AG08395 (cell line): ENCODE measurements at places on chromosomes 2 and 18.
A peak's percentile ranks its signal among the peaks of the same experiment; 100 is the strongest.

DNA sequence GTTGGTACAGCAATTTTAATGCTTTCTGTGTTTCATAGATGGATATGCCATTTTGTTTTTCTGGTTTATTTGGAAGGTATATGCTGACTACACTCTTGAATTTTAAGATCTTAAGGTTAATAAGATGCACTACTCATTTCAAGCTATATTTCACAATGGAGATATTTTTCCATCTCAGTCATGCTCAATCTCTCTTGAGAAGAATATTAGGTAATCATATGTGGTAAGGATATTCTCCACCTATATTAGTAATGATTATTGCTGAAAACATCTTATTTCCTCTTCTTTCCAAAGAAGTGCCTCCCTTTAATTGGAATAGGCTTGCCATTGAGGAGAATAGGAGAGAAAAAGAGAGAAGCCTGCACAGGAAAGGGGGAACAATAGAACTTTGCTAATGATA lies 40.1 kb downstream of the EPB41L3 start:
- no peak for DNase-seq

DNA sequence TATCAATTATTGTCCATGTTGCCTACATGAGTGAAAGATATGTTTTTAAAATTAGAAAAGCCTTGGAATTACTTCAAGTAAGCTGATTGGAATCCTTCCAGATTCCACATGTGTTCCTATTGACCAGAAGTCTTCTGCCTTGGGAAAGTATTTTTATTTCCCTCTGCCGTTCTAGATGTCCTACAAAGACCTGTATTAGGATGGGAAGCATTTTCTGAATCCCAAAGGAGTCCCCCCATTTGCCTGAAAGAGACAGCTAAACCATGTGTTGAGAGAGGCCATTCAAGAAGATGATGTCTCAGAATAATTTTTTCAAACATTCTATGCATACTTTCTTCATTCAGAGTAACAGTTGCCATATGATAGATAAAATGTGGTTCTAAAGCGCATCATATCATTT lies 19.0 kb upstream of the MYO1B start:
- no peak for DNase-seq

- DNase-seq = no peak
These were observed 1921.9 kb upstream of the LRRTM1 start for GRCh38 chr2:82226441-82226840.

- no peak for DNase-seq
These were observed 27.3 kb downstream of the LPIN2 start for GRCh38 chr18:2985628-2986027.

DNA sequence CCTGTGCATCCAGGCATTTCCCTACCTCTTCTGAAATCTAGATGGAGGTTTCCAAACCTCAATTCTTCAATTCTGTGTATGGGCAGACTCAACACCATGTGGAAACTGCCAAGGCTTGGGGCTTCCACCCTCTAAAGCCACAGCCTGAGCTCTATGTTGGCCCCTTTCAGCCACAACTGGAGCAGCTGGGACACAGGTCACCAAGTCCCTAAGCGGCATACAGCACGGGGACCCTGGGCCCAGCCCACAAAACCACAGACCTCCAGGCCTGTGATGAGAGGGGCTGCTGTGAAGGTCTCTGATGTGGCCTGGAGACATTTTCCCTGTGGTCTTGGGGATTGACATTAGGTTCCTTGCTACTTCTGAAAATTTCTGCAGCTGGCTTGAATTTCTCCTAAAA lies 255.4 kb downstream of the TDRD15 start:
- DNase-seq = no peak

DNA sequence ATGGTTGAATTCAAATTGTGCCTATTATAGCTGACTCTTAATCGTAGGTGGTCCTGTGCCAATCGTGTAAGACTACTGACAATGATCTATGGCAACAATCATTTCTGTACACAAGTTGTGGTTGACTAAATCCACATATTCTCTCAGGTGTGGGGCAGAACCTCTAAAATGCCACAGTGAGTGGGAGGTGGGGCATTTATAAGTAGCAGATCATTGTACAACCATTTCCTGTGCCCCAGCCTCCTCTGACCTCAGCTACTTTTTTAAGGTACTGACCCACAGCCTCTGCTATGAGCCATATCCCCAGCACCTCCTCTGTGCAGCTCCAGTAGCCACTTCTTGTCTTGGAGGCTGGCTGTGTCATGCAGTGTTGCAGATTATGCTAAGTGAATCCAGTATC lies 48.6 kb upstream of the RAPH1 start:
- peak; percentile 56 for DNase-seq

GRCh38 chr2:25981596-25982272 lies 563 bp downstream of the KIF3C start:
- no peak for DNase-seq

DNA sequence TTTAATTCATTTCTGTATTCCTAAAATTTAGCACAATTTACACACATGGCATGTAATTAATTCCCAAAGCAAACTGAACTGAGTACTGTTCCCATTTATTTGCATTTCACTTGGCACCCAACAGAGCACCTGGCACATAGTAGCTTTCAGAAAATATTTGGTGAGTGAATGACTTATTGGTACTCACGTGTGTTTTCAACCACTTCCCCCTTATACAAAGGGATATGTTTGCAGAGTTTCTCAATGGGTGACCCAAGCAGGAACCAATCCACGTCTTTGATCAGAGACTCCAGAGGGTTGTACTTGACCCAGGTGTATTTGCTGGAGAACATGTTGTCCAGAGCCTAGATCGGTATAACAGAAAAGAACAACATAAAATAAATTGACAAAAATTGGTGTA lies 6.6 kb downstream of the GKN2 start:
- DNase-seq = no peak

DNA sequence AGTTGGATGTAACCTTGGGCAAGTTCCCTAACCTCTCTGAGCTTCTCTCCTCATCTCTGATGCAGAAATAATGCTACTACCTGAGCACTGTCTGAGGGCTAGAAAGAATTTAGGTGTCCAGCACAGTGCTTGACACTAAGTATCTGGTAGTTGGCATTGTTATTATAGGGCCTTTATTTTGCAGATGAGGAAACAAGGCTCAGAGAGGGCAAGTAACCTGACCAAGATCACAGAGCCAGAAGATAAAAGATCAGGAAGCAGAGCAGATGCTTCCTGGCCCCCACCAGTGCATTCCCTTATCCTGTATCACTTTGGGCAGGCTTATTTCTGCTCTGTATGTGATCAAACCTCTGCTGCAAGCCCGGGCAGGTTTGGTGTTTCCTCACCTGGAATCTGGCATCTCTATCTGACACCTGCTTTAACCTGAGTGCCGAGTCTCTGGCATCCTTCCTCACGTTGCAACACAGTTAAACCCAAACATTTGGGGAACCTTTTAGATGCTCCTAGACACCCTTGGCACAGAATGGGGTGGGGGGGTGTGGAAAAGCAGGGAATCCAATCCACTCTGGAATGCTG lies 69.9 kb downstream of the PLB1 start:
- no peak for DNase-seq

- peak; percentile 19 for DNase-seq
These were observed 95.2 kb downstream of the POLE4 start for GRCh38 chr2:75053484-75054112.

DNA sequence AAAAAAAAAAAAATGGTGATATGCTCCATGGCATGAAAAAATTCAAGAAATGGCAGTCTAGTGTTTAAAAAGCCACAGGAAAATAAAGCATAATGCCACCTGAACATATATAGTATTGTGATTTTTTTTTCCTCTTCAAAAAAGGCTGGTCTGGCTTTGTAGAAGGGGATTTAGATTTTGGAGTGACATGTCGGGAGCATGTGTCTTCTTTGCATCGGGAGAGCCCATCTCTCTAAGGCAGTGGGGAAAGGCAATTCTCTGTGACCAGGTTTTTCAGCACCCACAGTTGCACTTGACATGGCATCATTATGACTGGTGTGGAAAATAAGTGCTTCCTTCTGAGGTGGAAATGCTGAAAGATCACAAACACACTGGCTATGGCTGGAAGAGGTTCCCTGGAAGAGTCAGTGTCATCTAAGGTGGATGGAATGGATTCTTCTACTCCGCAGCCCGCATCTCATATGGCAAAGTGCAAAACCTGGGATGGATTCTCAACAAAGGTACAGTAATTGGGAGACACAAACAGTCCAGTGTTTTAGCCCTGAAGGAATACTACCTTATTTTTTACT lies 172.5 kb downstream of the AGAP1 start:
- peak; percentile 71 for DNase-seq

- DNase-seq = peak; percentile 57
These were observed at the start of gene BAZ2B for GRCh38 chr2:159616286-159616701. Gene BAZ2B, minus strand, starts transcription at chr2:159616548. Its CDS starts 137,829 bp downstream, at chr2:159478719.

DNA sequence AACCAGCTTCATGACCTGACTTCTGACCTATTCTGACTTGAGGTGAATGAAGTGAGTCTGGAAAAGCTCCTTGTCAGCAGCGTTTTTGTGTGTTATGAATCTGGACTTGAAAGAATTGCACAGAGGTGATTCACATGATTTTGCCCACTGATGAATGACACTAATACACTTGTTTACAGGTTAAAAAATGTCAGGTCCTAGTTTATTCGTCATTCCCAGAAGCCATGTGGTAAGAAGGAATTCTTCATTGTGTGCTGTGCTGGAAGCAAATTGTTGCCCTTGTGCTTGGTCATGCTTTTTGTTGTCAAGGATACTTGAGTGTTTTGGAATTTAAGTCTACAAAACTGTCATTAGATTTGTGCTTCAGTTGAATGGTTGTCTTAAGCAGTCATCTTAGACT lies 15.5 kb downstream of the SEC11C start:
- DNase-seq = peak; percentile 78

- no peak for DNase-seq
These were observed 26.1 kb downstream of the BOLL start for GRCh38 chr2:197759013-197759412.

- DNase-seq = no peak
These were observed 1.4 kb downstream of the PSD4 start for GRCh38 chr2:113175042-113175628.

DNA sequence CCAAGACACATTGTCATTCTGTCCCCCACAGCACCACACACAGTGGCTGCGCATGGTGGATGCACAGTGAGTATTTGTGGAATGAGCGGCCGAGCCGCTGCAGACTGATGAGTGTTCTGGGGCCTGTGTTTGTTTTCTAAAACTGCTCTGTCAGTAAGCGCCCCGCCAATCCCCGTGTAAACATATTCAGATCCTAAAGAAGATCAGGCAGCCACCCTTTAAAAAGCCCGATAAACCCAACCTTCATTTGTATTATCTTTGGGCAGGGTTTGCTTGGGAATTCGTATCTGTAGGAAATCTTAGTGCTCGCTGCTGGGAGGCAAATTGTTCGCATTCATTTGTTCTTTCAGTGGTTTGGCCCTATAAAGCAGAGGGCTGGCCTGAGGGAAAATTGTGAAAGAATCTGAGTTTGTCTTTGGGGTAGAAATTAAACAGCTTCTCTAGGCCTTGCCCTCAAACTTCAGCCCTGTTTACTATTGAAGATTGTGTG lies 68.6 kb downstream of the TGOLN2 start:
- peak; percentile 64 for DNase-seq

DNA sequence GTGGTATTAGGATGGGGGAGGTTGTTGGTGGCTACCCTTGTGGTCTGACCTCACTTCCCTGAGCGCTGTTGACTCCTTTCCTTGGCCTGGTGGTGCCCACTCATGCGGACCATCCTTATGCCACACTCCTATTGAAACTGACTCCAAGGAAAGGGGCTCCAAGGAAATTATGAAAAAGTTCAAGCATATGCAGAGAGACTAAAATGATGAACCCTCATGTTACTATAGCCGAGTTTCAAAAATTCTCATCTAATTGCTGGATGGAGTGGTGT lies 96.2 kb upstream of the STPG4 start:
- no peak for DNase-seq

DNA sequence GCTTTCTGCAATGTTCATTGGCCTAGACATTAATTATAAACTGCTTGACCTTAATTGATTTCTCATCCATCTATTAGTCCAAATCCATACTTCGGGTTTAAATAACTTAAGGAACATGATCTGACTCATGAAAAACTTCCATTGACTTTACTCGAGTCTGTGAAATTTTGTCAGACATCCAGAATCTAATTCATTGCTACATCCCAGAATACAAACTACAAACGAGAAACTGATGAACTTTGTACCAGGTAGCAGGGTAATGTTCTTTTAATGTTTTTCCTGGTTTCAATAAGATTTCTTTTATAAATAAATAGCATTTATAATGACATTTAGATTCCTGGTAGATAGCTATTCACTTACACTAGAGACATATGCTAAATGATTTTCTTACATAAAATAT lies 36.0 kb upstream of the IKZF2 start:
- DNase-seq = no peak

GRCh38 chr2:136129601-136130000 lies 11.7 kb upstream of the CXCR4 start:
- no peak for DNase-seq

GRCh38 chr2:132550946-132551345 lies 119.1 kb downstream of the LYPD1 start:
- DNase-seq = no peak

- no peak for DNase-seq
These were observed 90.8 kb downstream of the EPAS1 start for GRCh38 chr2:46387886-46388515.

DNA sequence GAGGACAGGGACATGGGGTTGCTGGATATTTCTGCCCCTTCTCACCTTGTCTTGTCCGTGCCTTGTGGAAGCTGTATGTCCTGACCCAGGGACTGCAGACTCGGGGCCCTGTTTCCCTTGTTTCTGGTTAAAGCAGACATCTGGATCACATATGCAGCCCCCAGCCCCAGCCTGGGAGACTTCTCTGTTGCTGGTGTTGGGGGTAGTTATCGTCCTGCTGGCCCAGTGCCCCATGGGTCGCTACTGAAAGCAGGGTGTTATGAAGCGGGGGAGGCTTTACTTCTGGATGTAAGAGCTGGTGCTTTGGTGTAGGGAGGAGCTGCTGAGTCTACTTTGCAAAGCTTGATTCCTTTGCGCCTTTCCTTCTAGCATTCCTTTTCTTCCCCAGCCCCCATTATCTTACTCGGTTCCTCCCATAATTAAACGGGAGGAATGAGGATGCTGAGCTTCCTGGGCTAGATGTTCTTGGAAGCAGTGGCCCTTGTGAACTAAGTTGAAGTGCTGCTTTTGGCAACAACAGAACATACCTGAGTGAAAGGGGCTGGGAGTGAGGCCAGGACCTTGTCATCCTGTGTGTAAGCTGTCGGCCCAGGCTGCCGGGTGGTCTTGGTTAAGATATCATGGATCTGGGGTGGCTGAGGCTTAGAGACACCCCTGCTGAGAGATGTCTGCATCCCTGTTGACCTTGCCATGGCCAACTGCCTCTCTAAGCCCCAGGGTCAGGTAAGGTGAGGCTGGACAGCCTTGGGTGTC lies 3.4 kb downstream of the TET3 start:
- no peak for DNase-seq

- no peak for DNase-seq
These were observed 5.9 kb upstream of the POMC start for GRCh38 chr2:25174192-25174861.

- DNase-seq = no peak
These were observed 11.4 kb upstream of the TMEM18 start for GRCh38 chr2:688504-689076.

DNA sequence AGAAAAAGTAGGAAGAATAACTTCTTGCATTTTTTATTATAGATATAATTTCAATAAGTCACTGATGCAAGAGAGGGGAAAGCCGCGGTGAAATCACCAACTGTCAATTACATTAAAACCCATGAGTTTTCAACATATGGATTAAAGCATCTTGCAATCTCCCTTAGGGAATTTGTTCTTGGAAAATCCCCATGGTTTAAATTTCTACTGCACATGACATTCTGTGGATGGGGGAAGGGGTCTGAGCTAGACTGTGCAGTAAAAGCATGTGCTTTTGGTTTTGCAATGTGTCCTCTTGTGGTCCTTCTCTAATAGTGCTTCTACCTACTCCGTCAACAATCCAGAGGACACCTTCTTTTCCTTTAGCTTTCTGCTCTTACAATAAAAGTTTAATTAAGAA lies 894.0 kb downstream of the DCDC2C start:
- DNase-seq = no peak

GRCh38 chr2:63734510-63734909 lies 107.2 kb upstream of the UGP2 start:
- DNase-seq = no peak
